ENCODE measurements at places on chromosomes 7 and 10.

GRCh38 chr10:11386044-11386443 is 225.4 kb downstream of the USP6NL start:
- no peak for DNase-seq

DNA sequence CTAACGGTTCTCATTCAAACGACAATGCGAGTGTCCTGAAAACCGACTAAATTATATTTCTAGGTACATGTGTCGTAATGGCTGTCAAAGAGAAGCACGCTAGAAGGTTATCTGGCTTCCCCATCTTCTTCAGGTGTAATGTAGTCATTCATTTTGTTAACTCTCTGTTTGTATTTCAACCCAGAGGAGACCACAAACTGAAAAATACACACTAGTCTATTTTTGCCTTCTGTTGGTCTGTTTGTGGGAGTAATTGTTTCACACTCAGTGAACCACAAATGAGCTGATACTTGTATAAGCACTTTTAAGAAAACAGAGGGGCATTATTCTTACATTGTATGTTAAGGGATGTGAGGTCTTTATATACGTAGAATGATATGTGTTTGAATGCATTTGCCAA is 305.9 kb downstream of the GATA3 start:
- no peak for DNase-seq

DNA sequence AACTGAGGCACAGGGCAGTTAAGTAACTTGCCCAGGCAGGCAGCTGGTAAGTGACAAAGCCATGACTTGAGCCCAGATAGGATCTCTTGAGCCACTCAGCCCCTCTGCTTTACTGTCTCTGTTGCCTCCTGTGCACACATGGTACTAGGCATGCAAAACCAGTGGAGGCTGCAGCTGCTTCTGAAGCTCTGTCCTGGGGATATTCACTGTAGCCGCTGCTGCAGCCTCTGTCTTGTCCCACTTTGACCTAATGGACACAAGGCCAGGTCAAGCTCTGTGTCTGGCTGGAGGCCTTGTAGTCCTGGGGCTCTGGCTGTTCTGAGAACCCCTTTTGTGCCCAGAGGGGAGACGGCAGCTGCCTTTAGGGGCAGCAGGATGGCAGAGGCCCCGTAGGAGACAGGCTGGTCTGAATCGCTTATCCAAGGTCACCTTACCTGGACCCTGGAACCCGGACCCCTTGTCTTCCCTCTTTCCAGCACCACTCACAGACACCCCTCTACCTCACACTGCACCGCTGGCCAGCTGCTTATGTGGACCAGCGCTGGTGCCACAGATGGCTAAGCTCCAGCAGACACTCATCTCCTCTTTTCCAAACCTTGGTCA is 57.6 kb downstream of the TSPAN15 start:
- DNase-seq: no peak

DNA sequence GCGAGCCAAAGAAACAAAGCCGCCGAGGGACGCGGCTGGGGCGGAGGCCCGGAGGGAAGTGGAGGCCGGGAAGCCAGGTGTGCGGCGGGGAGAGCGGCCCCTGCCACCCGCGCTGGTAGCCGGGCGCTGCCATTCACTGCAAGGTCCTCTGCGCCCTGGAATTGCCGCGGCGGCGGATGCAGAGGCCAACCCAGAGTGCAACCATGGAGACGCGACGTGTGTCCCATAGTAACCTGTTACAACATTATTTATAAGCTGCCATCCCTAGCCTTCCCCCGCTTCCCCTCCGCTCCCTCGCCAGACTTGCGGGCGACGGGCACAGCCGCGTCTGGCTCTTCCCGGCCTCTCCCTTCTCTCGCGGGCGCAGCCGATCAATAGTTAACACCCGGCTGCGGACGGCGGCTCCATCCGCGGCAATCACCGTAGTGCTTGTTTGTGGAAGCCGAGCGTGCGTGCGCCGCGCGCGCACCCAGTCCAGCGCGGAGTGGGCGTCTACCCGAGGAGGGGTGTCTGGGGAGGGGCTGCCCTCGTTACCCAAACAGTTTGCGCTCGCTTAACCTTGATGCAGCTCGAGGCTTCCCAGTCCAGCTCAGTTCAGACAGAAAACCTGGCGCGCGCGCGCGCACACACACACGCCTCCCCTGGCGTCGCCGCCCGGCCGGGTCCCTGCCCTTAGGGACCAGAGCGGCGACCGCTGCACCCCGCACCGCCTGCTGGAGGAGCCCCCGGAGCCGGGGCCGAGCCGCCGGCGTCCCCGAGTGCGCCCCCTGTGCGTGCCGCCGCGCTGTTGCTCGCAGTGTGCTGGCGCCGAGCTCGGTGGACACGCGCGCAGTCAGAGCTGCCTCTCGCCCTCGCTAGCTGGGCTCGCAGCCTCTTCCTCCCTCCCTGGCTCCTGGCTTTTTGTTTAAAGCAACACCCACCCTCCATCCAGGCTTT is 165.4 kb upstream of the DPP6 start:
- DNase-seq: peak; percentile 57

GRCh38 chr10:17175551-17175950 is 25.9 kb downstream of the TRDMT1 start:
- DNase-seq: no peak

DNA sequence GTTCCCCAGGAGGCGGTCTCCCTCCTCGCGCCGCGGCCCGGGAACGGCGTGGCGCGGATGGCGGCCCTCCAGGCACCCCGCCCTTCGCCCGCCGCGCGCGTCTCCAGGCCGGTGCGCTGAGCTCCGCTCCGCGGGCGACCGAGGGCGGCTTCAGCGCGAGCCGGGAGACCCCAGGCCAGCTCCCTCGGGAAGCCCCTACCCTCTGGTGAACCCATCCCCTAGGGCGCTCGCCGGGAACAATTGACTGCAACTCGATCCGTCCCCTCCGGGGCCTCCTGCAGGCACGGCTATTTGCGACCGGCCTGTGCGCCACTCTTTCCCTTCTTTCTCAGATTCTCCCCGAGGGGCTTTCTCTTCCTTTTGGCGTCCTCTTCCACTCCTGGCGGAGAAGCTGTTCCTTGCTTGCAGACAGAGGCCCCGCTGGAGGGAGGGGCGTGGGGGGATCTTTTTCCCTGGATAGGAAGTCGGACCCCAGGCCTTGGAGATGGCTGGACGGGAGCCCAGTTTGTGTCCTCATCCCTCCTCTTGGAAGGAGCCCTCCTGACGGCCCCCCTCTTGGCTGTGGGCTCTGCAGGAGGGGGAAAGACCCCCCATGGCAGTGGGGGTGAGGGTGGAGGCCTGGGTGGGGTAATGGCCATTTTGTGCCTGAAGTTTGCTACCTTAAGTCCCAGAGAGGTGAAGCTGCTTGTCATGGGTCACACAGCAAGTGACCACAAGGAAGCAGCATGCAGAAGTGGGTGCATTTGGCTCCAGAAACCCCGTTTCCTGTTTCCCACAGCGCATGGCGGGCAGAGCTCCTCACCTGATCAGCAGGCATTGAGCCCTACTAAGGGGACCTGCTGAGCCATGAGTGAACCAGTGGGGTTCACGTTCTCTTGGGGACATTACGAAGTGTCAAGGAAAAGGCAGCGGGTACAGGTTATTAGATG is 171.2 kb upstream of the TNRC18 start:
- no peak for DNase-seq

- no peak for DNase-seq
Measured at GRCh38 chr10:76935941-76936613, 701.5 kb downstream of the KCNMA1 start.

GRCh38 chr7:157552295-157552993 is 215.6 kb downstream of the DNAJB6 start:
- DNase-seq: no peak

- no peak for DNase-seq
Measured at GRCh38 chr7:97145068-97145467, 27.6 kb downstream of the SDHAF3 start.

DNA sequence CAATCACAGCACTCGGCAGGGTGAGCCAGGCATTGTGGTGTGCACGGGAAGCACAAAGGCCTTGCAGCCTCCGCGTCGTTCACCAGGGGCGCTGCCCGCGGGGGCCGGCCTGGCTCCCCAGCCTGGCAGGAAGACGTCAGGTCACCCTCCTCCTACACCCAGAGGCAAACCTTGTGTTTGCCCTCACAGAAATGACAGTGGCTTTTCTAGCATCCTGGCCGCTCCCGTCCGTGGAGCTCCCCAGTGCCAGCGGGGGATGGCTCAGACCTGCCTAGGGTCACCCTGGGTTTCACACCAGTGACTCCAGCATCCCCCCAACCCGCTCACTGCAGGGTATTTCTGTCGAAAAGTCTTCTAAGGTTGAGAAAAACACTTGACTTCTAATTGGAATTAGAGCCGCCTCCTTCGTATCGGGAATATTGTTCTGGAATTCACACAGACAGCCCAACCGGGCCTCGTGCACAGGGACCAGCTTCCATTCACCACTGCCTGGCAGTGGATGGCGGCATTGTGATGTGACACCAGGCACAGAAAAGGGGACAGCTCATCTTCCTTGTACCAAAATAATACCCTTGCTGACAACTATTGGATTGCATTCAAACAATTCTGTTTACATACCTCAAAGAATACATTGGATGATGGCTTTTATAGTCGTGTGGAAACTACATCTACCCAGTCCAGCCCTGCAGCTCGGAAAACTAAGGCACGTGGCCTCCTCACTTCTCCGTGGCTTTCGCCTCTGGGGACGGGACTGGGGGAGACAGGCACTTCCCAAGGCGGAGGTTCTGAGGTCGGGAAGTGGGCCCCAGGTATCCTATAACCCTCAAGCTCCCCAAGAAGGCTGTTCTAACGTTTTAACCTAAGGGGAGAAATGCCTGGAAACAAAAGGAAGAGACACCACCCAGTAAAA is 109.0 kb downstream of the EBF3 start:
- no peak for DNase-seq

GRCh38 chr7:95811846-95812445 is 39.6 kb downstream of the DYNC1I1 start:
- no peak for DNase-seq

DNA sequence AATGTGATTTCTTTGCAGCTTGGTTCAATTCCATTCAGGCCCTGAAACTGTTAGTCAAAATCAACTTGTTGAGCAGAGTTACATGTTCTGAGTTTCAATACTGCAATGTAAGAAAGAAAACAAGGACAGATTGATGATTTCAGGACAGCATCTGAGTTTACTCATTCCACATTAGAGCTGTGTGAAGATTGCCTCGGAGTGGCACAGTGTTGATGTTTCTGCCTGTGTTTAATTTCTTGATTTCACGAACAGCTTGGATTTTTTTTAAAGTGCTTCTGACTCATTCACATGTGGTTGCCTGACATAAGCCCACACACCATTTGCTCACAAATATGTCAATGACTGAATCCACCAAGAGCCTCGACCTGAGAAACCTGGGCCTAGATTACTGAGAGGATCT is 101.2 kb upstream of the PARD3 start:
- DNase-seq: no peak

GRCh38 chr7:115603416-115603815 is 427.1 kb downstream of the TFEC start:
- no peak for DNase-seq

GRCh38 chr10:55019439-55019838 is 218.4 kb upstream of the PCDH15 start:
- DNase-seq: no peak

DNA sequence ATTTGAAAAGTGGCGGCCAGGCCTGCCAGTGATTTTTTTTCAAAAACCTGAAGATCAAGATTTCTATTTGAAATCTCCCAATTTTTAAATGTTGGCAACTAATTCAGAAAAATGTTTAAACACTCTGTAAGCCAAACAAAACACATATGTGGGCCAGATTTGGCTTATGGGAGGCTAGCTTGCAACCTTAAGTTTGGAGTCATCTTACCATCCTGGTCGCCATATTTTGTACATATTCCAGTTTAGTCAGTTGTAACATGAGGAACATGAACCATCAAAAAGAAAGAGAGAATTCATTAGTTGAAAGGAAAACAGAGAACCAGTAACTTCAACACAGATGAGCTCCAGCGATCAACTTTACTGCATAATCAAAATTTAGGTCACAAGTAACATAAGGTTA is 115.4 kb downstream of the TMEM26 start:
- DNase-seq: no peak

DNA sequence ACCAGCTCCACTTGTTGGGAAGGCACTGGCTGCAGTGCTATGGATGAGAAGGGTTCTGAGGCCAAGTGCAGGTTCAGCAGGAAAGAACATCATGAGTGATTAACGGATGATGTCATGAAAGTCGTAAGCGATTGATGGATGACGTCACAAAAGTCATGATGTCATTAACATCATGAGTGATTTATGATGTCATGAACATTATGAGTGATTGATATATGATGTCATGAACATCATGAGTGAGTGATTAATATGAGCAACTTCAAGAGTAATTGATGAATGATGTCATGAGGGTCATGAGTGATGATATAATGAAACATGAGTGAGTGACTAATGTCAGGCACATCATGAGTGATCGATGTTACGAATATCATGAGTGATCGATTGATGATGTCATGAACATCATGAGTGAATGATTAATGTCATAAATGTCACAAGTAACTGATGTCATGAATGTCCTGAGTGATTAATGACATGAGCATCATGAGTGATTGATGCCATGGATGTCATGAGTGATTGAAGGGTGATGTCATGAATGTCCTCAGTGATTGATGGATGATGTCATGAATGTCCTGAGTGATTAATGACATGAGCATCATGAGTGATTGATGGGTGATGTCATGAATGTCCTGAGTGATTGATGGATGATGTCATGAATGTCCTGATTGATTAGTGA is 185.6 kb downstream of the PAXIP1 start:
- no peak for DNase-seq

DNA sequence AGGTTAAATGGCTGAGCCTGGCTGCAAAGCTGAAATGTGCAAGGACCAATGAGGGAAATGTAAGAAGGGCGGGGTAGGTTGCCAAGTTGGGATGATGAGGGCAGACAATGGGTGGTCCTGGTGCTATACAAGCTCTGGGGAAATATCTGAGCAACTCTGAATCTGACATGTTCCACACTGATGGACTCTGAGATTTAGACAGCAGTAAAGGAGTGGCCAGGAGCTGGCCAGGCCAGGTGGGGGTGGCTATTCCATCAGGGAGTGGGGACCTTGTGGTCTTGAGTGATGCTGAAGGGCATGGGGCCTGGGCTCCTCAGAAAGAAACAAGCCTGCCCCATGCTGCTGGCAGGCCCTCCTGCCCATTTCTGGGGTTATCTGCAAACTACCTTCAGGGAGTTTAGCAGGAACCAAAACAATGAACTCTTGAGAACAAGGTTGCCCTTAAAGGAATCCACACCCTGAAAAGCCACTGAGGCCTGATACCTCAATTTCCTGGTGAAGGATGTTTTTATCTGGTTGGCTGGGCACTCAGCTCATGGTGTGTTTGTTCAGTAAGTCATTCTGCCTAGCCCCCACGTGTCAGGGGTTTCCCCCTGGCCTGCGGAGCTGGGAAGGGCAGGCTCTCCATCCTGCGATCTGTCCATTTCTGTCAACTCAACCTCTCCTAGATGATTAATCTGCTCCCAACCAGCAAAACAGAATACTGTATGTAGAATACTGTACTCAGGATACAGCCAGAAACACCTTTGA is 143.3 kb upstream of the TNS3 start:
- DNase-seq: no peak

- DNase-seq: no peak
Measured at GRCh38 chr7:121371883-121372282, 24.2 kb downstream of the FAM3C start.

DNA sequence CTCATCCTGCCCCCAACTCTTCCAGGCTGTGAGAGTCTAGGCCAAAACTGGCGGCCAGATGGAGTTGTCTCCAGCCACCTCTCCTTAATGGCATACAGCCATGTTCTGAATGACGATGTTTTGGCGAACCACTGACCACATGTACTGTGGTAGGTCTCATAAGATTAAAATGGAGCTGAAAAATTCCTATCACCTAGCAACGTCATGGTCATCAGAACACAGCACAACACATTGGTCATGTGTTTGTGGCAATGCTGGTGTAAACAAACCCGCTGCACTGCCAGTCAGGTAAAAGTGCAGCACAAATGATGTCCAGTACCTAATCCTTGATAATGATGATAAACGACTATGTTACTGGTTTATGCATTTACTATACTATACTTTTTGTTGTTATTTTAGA is 290.0 kb upstream of the MKI67 start:
- no peak for DNase-seq
